ENCODE measurements at places on chromosomes 2 and 18.
A peak's percentile ranks its signal among the peaks of the same experiment; 100 is the strongest.

GRCh38 chr2:239459606-239460005, 58.8 kb upstream of the HDAC4 start:
- H3K4me3 ChIP-seq = no peak overlapping the region
- no peaks in the 10 kb centered on the region for H3K36me3 ChIP-seq
- no peak overlapping the region for H3K27ac ChIP-seq
- H3K4me1 ChIP-seq = no peaks in the 10 kb centered on the region

GRCh38 chr2:78701546-78701945, 324.0 kb upstream of the REG3G start:
- H3K27me3 ChIP-seq = no peaks in the 10 kb centered on the region
- no peaks in the 10 kb centered on the region for H3K4me1 ChIP-seq
- no peak for DNase-seq
- no peak overlapping the region for H3K4me3 ChIP-seq
- no peaks in the 10 kb centered on the region for H3K36me3 ChIP-seq

GRCh38 chr2:201842131-201842860, 36.0 kb downstream of the CDK15 start:
- H3K36me3 ChIP-seq = no peaks in the 10 kb centered on the region
- H3K27me3 ChIP-seq = no peaks in the 10 kb centered on the region
- DNase-seq = no peak
- no peaks in the 10 kb centered on the region for H3K4me1 ChIP-seq
- H3K4me3 ChIP-seq = no peak overlapping the region

DNA sequence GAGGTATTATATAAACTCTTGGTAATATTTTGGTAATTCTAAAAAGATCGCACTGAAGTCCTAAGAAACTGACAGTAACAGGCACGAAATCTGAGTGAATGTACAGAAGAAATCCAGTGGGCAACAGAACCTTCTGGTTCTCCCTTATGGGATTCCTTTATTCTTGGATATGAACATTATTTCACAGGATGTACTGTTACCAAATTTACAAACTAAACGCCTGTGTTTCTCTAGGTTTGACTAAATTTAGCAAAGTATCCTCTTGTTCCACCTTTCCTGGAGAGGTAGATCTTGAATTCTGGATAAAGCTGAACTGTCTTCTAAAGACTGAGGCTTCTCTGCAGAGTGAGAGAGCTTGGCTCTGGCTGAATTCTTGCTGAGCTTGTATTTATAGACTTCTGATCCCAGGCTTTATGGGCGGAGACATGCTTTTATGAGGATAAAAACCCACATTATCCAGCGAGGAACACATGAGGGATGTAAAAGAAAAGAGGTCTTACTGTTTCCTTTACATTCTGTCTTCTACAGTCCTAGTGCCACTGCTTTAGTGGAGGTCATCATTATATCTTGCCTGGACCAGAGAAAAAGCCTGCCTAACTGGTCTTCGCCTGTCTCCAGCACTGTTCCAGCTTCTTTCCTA, 220.8 kb downstream of the CDH2 start:
- no peak for DNase-seq
- H3K27ac ChIP-seq = no peak overlapping the region
- H3K27me3 ChIP-seq = no peaks in the 10 kb centered on the region
- H3K4me1 ChIP-seq = no peaks in the 10 kb centered on the region

DNA sequence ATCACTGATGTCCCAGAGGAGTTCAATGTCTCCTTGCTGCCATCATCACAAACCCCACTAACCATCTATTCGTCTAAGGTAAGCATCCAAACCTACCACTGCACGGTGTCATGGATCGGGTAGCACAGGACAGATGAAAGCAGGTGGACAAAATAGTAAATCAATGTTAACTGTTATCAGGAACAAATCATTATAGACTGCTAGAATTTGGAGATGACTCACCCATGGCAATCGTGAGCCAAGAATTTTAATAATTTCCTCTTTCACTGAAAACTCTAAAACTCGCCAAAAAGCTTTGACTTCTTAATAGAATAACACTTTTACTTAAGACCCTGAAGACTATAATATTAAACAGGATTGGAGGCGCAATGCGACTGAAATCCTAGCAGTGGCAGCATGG, 33.7 kb upstream of the BZW1 start:
- no peak overlapping the region for H3K4me3 ChIP-seq
- no peak for DNase-seq
- no peaks in the 10 kb centered on the region for H3K27me3 ChIP-seq
- H3K27ac ChIP-seq = no peak overlapping the region
- no peaks in the 10 kb centered on the region for H3K36me3 ChIP-seq

DNA sequence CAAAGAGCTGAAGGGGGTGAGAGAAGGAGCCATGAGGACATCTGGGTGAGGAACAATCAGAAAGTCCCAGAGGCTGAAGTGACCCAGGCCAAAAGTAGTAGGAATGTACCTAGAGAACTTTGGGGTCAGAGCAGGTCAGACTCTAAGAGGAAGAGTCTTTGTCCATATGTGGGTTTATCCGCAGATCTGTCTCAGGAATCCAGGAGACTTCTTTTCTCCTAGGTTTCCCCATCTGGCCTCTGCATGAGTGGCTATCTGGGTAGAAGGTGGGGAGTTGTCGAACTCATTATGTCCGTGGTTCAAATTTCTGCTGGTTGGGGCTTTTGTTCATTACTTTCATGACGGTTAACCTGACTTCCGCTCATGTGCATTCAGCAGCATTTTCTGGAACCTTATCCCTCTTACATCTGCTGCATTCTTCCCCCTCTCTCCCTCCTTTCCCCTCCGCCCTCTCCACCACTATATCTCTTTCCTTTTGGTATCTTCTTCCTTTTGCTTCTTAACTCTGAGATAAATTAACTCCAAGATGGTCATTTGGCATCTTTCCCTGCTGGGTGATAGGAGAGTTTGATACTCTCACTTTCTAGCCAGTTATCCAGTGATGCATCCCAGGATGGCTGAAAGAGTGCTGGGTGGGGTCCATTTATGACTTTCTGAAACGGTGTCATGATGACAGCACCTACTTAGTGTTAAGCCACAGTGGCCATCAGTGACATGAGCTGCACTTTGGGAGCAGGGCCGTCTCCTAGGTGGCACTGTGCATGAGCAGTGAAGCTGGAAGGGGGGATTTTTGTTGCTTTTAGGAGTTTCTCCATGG, 2.1 kb downstream of the LIPG start:
- H3K27me3 ChIP-seq = peaks cover 13% of the 10 kb centered on the region
- H3K36me3 ChIP-seq = no peaks in the 10 kb centered on the region
- H3K4me3 ChIP-seq = no peak overlapping the region
- peaks cover 28% of the 10 kb centered on the region for H3K4me1 ChIP-seq
- no peak overlapping the region for H3K27ac ChIP-seq
- no peak for DNase-seq

- H3K36me3 ChIP-seq = no peaks in the 10 kb centered on the region
- H3K27ac ChIP-seq = no peak overlapping the region
- no peak overlapping the region for H3K4me3 ChIP-seq
- DNase-seq = no peak
Measured at GRCh38 chr2:226904592-226904991, 68.7 kb downstream of the RHBDD1 start.

- H3K4me3 ChIP-seq = no peak overlapping the region
- H3K27me3 ChIP-seq = no peaks in the 10 kb centered on the region
- no peak overlapping the region for H3K27ac ChIP-seq
- DNase-seq = no peak
- peaks cover 21% of the 10 kb centered on the region for H3K4me1 ChIP-seq
- no peaks in the 10 kb centered on the region for H3K36me3 ChIP-seq
Measured at GRCh38 chr18:35161934-35162333, 78.9 kb upstream of the ZNF397 start.

DNA sequence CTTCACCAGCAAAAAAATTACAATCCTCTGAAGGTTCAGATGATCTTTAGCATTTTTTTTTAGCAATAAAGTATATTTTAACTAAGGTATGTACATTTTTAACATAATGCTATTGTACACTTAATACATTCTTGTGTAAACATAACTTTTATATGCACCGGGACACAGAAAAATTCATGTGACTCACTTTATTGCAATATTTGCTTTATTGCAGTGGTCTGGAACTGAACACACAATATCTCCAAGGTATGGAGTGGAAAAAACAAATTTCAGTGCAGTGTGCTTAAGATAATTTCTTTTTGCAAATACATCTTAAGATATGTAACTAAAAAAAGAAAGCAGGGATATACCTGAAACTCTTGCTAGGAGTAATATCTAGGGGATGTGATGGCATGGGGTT, 5.1 kb upstream of the TWSG1 start:
- no peak for DNase-seq
- H3K36me3 ChIP-seq = no peaks in the 10 kb centered on the region
- no peak overlapping the region for H3K4me3 ChIP-seq
- H3K27me3 ChIP-seq = no peaks in the 10 kb centered on the region

DNA sequence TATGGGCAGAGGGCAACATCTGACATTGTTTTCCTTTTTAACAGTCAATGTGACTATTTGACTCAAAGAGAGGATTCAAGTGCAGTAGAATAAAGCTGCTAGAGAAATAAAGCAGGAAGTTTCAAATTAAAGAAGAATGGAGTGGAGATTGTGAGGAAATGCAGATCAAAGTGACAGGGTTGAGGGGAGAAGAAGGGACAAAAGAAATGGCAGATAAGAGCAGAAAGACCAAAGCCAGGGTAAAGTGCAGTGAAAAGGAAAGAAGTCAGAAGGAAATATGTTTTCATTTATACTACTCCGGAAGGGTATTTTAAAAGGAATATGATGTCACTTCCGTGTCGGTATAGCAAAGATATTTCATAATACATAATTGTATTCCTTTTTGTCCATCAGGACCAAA, 297.5 kb upstream of the CRIM1 start:
- H3K4me3 ChIP-seq = no peak overlapping the region
- no peaks in the 10 kb centered on the region for H3K27me3 ChIP-seq
- no peak overlapping the region for H3K27ac ChIP-seq
- no peaks in the 10 kb centered on the region for H3K36me3 ChIP-seq
- DNase-seq = no peak

DNA sequence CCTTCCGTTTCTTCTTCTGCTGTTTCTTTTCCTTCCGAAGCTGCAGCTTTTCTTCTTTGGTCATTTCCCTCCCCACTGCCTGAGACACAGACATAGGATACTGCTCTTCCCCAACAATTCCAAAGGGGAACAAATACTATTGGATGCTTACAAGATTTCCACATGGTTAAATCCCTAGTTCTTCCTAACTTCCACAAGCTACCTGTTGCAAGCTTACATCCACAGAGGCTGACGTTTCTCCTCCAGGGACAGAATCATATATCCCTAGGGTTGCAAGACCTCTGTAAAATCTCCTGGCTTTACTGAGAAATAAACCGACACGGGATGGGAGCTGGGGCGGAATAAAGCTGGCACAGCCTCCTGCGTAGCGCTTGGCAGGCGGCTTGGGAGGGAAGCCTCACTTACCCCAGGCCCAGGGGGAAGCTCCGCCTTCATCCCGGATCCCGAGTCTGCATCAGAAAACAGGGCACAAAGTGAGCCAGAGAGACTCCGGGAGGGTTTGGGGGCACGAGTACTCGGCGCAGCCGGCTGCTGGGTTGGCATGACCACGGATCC, 590 bp downstream of the EIF2B4 start:
- H3K27me3 ChIP-seq = no peaks in the 10 kb centered on the region
- H3K4me3 ChIP-seq = peak overlapping the region; percentile 91
- H3K27ac ChIP-seq = peak overlapping the region; percentile 93
- DNase-seq = no peak

GRCh38 chr2:239824866-239825704, 200.1 kb downstream of the NDUFA10 start:
- H3K4me1 ChIP-seq = no peaks in the 10 kb centered on the region
- H3K36me3 ChIP-seq = no peaks in the 10 kb centered on the region
- peak; percentile 49 for DNase-seq
- H3K27me3 ChIP-seq = no peaks in the 10 kb centered on the region
- no peak overlapping the region for H3K27ac ChIP-seq
- H3K4me3 ChIP-seq = no peak overlapping the region

- no peaks in the 10 kb centered on the region for H3K4me1 ChIP-seq
- no peak overlapping the region for H3K4me3 ChIP-seq
- H3K27me3 ChIP-seq = no peaks in the 10 kb centered on the region
Measured at GRCh38 chr2:217392930-217393584, 533.2 kb upstream of the TNP1 start.

DNA sequence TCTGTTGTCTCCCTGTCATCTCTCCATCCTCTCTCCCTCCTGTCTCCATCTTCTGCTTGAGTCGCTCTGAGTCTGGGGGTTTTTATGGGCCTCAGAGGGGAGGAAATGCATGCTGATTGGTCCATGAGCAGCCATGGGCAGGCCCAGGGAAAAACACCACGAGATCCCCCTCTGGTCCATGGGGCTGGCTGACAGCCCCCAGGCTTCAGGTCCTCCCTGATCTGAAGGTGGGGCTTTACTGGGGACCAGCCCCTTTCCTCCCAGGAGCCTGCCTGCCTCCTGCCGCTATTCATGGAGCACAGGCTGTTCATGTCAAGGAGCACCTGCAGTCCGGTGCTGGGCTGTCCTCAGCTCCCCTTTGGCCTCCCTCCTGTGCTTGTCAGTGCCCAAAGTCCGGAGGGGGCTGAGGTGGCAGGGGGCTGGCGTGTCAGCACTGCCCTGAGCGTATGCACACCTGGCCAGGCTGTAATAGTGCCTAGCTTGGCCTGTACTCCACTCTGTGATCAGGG, 59.6 kb upstream of the DLX2 start:
- H3K4me3 ChIP-seq = no peak overlapping the region
- no peak for DNase-seq
- no peak overlapping the region for H3K27ac ChIP-seq
- no peaks in the 10 kb centered on the region for H3K36me3 ChIP-seq

- H3K27ac ChIP-seq = no peak overlapping the region
- H3K4me1 ChIP-seq = no peaks in the 10 kb centered on the region
- no peak for DNase-seq
- no peaks in the 10 kb centered on the region for H3K27me3 ChIP-seq
- peaks cover 48% of the 10 kb centered on the region for H3K36me3 ChIP-seq
Measured at GRCh38 chr2:8797682-8798081, 39.7 kb downstream of the KIDINS220 start.

DNA sequence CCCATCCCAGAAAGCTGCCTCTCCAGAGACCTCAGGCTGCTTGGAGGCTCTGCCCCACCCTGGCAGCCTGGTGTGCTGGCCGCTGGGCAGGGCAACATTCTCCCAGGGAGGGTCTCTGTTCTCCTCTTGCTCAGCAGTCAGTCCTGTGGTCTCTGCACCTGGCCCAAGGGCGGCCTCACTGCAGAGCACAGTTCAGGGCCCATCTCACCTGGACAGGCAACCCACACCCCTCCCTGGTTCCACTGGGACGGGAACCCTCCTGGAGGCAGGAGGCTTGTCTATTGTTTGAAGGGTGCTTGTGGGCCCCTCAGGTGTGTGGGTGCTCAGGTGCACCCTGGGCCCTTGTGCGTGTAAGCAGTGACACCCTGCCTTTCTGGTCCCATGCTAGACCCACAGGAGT, 67.2 kb upstream of the OTOS start:
- no peaks in the 10 kb centered on the region for H3K36me3 ChIP-seq
- no peak overlapping the region for H3K27ac ChIP-seq
- no peak for DNase-seq
- H3K27me3 ChIP-seq = no peaks in the 10 kb centered on the region
- H3K4me3 ChIP-seq = no peak overlapping the region
- H3K4me1 ChIP-seq = no peaks in the 10 kb centered on the region

- H3K4me3 ChIP-seq = no peak overlapping the region
- H3K27me3 ChIP-seq = no peaks in the 10 kb centered on the region
- no peaks in the 10 kb centered on the region for H3K36me3 ChIP-seq
- no peak overlapping the region for H3K27ac ChIP-seq
- no peaks in the 10 kb centered on the region for H3K4me1 ChIP-seq
Measured at GRCh38 chr2:31037058-31037457, 101.2 kb downstream of the GALNT14 start.

GRCh38 chr2:8159966-8160603, 521.8 kb upstream of the ID2 start:
- no peaks in the 10 kb centered on the region for H3K36me3 ChIP-seq
- no peak overlapping the region for H3K4me3 ChIP-seq
- no peaks in the 10 kb centered on the region for H3K27me3 ChIP-seq
- no peak overlapping the region for H3K27ac ChIP-seq
- H3K4me1 ChIP-seq = no peaks in the 10 kb centered on the region
- DNase-seq = no peak
